ENCODE measurements at places on chromosomes 5 and 9.

DNA sequence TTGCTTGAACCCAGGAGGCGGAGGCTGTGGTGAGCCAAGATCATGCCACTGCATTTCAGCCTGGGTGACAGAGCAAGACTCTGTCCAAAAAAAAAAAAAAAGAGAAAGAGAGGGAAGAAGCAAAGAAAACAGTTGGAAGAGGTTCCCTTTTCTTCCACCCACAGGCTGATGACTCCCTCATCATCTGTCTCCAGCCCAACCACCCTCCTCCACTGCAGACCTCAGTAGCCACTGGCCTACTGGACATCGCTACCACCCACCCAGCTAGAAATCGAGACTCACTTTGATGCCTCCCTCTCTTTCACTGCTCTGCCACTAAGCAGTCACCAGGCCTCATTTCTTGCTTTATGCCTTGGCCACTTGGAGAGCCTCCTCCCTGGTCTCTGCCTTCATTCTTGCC, 71.2 kb downstream of the NIPSNAP3B start:
- DNase-seq: no peak

- no peak for DNase-seq
Observed at GRCh38 chr5:160231783-160232342, 2.6 kb downstream of the FABP6 start.

DNA sequence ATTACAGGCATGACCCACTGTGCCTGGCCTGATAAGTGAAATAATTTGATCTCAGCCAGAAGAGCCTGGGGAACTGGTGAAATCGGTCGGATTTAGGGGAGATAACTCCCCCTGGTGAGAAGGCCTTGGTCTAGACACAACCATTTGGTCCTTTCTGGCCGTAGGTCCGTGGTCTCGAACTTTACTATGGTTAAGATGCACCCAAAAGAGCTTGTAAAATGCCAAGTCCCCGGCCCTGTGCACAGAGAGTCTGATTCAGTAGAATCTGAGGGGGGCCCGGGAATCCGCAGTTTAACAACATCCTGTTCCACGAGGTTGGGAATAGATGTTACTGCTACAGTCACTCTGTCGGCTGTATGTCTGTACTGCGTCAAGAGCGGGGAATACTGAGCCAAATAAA, 140.7 kb downstream of the C9orf50 start:
- DNase-seq: peak; percentile 34

GRCh38 chr9:93950619-93951601, 4.2 kb downstream of the BARX1 start:
- no peak for DNase-seq

DNA sequence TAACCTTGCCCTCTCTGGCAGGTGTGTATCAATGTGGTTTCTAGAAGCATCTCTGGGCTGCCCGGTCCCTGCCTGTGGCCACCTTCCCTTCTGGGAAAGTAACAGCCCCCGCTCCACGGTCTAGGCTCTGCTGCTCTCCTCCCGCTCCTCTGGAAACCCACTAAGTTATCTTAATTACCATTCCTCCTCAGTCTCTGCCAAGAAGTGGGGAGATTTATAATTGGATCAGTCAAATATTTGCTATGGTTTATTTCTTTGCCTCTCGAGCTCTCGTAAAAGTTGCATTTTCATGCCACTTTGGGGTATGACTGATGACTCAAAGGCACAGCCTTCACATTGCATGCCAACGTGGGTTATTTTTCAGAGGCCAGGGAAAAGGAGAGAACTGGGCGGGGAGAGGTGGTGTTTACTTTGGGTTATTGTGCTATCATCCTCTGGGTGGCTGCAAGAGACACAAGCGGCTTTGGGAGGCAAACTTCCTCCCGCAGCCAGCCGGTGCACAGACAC, 205.3 kb upstream of the WWC1 start:
- no peak for DNase-seq

GRCh38 chr5:60210810-60211209, 317.3 kb upstream of the PDE4D start:
- DNase-seq: no peak

GRCh38 chr9:134846187-134846586, 34.4 kb upstream of the FCN2 start:
- no peak for DNase-seq

Data from dermis microvascular lymphatic vessel endothelial cell (primary cell).